T-helper 2 cell (primary cell): ENCODE measurements at places on chromosomes 7 and 10.

DNA sequence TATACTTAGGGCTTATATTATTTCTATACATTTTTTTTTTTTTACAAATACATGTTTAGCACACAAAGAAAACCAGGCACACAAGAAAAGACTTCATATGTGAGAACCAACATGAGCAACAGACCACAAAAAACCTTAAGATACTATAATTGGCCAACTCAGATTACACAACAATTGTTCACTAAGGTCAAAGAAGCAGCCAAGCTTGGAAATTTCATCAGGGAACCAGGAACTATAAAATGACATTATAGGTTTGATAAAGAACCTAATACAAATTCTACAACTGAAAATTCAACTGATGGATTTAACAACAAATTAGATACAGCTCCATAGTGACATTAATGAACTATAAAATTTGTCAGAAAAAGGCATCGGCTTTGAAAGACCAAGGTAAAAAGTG, 4.4 kb upstream of the LUC7L2 start:
- DNase-seq: no peak

DNA sequence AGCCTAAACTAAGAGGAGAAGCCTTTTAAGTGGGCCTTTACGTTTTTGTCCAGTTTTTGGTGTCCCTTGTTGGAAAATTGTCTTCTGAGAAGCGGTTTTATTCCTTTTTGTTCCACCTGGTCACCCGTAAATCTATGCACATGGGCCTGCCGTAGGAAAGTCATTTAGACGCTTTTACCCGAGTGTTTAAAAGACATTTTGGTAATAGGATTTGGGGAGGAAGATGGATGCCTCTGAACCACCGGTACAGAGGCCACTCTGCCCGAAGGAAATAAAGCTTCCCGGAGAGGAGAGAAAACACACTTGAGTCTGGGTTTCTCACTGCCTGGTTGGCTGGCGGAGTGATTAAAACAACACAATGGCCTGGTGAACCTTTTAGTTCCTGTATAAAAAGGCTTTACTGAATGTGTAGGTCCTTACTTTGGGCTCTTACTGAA, 760 bp downstream of the THNSL1 start:
- DNase-seq: no peak

DNA sequence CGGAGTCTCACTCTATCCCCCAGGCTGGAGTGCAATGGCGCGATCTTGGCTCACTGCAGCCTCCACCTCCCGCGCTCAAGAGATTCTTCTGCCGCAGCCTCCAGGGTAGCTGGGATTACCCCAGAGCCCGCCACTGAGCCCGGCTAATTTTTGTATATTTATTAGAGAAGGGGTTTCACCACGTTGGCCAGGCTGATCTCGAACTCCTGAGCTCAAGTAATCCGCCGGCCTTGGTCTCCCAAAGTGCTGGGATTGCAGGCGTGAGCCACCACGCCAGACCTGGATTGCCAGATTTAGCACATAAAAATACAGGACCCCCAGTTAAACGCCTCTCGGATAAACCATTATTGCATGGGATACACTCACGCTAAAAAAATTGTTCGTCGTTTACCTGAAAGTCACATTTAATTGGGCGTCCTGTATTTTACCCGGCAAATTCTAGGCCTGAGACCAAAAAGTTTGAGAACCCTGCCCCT, 375 bp upstream of the GATAD1 start:
- DNase-seq: no peak

GRCh38 chr10:26516540-26517101, 78.5 kb downstream of the APBB1IP start:
- no peak for DNase-seq

DNA sequence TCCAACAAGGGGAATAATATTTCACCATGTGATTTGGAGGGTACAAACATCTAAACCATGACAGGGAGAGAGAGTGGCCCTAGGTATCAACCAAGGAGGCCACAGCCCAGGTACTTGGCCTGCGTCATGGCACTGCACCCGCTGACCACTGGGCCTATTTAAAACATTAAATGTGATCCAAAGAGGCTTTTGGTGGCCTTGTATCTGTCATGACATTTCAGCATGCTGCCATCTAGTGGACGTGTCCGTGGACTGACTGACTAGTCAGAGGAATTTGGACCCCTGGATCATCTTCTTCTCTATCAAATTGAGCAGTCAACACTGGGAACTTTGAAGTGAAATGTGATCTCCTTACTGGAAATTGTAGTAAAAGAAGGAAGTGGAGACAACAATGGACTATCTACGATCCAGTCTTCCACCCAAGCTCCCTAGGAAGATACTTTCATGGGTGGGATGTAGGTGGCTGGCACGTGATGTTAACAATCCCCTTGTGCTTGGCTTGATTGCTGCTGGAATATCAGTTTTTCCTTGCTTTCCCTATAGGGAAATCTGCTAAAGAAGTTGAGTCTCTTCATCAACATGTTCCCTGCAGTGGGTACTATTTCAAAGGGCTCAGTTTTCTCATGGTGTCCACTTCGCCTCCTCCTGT, 24.6 kb upstream of the ITGA8 start:
- no peak for DNase-seq

GRCh38 chr10:63105225-63106110, 27.7 kb upstream of the NRBF2 start:
- no peak for DNase-seq

GRCh38 chr7:154451480-154452457, 399.6 kb downstream of the DPP6 start:
- DNase-seq: no peak

DNA sequence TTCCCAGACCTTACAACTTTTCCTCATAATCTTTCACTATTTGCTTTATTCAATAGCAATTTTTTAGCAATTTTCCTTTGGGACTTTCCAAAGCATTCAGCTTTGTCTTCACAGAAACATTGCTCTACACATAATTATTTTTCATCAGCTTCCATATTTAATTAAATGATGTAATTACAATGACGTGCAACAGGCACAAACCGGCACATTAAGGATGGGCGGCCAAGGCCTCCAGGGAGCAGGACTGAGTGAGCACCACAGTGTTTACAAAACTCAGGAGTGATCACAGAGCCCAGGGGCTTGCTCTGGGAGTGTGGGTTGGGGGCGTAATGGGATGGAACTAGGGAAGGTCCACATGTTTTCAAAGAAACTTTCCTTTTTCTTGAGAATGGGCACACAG, 69.8 kb downstream of the MAD1L1 start:
- DNase-seq: no peak

DNA sequence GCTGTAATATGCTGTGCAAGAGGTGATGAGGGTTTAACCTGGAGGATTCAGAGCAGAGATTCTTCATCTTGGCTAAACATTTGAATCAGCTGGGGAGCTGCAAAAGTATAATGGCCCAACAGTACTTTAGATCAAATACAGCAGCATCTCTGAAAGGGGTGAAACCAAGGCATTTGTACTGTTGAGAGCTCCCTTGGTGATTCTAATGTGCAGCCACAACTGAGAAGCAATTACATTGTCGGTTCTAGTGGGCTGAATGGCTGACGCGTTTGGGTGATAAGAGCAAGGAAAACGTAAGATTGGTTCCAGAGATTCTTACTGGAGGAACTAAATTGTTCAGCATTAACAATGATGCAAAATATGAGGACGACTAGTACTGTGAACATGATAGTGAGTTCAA, 269.7 kb downstream of the AGMO start:
- no peak for DNase-seq
